Fibroblast of gingiva (primary cell): ENCODE measurements at places on chromosomes 4 and X.

- DNase-seq: peak; percentile 59
Observed at GRCh38 chr4:158255727-158256324, 45.5 kb downstream of the TMEM144 start.

- no peak for DNase-seq
Observed at GRCh38 chr4:71553605-71554004, 214.8 kb downstream of the SLC4A4 start.

DNA sequence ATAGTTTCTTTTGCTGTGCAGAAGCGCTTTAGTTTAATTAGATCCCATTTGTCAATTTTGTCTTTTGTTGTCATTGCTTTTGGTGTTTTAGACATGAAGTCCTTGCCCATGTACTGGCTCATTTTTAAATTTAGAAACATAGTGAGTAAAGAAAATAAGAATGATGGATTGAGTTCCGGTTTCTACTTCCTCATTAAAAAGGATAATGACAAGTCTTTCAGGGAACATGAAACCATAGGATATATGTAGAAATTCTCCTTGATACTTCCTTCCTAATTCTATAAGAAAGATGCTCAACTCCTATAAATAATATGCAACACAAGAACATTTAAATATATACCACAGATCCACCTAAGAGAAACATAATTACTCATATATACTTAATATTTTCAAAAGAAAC lies 240.9 kb downstream of the BANK1 start:
- DNase-seq: no peak

- no peak for DNase-seq
Observed at GRCh38 chrX:137353404-137353803, 212.5 kb upstream of the ZIC3 start.
